Activated CD8-positive, alpha-beta memory T cell treated with anti-CD3 and anti-CD28 coated beads for 48 hours (primary cell): ENCODE measurements at places on chromosomes 16 and 17.

GRCh38 chr17:35028531-35029262 is 34.8 kb downstream of the RFFL start:
- DNase-seq, result no peak

GRCh38 chr17:1275962-1276736 is 3.3 kb upstream of the TRARG1 start:
- peak; percentile 60 for DNase-seq

GRCh38 chr16:85420501-85421337 is 192.4 kb upstream of the GSE1 start:
- DNase-seq, result peak; percentile 50

DNA sequence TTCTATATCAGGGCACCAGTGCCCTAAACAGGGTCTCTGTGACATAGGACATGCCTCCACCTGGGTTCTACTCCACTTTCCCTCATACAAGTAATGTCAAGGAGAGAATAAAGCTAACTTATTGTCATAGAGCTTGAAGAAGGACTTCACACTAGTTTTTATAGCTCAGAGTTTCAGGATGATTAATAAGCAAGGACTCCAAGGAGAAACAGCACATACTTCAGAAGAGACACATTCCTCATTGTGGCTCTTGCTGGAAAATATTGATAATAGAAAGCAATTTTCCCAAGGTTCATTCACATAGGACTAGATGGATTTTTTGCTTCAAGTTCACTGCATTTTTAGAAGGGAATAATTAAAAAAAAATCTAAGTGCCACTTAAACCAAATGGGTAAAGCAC is 133.3 kb downstream of the CA10 start:
- no peak for DNase-seq

DNA sequence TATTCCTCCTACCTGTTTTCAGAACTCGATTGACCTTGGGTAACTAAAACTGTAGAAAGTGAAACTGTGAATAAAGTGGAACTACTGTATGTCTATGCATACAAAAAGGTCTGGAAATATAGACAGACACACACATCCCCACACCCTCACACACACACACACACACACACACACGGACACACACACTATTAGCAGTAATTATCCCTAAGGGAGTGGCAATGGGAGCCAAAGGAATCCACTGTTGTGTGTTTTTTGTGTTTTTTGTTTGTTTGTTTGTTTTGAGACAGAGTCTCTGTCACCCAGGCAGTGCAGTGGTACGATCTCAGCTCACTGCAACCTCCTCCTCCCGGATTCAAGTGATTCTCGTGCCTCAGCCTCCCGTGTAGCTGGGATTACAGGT is 26.6 kb upstream of the SRCIN1 start:
- no peak for DNase-seq

DNA sequence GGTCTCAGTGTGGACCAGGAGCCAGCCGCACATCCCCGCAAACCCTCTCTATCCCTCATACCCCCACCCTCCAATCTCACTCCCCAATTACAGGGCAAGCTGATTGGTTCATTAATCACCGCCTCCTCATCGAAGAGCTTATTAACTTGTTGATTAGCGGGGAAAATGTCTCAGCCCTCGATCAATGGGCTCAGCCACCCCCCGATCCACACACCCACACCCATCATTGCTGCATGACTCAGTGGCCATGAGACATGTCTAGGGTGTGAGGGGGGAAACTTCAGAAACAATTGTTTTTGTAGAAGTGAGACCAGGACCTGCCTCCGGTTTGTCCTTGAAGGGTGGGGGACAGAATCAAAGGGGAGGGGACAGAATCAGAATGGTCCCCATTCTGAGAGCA is 2.5 kb upstream of the PYY start:
- no peak for DNase-seq

GRCh38 chr16:7861891-7862582 is 529.4 kb downstream of the RBFOX1 start:
- DNase-seq, result no peak

DNA sequence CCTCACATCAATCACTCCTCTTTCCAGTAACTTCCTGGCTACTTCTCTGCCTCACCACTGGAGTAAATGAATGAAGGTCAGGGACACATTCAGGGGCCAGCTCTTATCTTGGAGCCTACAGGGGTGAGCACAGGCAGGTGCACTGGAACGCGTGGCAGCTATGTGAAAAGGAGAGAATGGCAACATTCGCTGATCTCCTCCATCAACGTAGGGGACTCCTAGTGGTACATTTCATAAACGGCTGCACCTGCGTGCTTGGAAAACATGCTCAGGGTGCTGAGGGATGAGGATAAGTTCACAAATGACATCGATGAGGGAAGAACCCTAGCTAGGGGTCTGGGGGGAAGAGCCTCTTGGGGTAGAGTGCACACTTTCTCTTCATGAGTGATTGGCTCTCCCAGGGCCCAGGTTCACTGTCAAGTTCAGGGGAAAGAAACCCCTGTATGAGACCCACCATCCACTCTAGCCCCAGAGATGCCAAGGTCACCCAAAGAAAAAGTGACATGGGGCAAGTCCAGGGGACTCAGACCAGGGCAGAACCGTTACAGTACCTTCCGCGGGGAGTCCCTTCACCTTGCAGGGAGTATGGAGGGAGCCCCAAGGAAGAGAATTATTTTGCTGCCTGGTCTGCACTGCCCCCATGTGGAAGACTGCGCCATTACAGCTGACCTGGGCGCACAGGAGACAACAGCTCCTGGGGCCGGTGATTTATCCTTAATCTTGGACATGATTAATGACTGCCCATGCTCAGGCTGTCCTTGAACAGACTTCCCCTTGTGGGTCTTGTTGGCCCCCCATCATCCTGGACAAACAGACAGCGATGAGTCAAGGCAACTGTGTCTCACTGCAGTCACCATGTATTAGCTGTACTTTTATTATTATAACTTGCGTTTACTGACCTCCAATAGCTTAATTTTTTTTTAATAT is 30.1 kb downstream of the VAC14 start:
- DNase-seq, result peak; percentile 23

DNA sequence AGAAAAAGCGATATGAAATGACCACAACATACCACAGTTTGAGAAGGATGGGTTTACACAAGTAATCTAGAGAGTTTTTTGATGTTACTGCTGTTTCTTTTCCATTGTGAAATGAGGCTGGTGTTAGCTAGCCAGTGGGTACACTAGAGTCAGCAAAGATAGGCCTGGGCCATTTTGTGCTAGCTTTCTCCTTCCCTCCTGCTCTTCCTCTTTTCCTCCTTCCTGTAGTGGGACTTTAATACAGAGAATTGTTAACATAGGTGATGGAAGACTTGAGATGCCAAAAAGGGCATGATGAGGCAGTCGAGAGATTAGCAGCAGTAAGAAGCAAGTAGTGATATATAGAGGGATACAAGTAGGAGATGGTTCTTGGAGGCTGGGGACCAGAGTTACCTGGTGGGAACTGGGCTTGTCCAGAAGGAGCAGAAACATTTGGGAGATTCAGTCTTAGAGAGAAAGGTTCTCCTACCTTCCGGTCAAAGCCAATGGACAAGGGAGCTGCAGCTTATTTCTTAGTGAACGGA is 7.7 kb downstream of the NSRP1 start:
- no peak for DNase-seq

- DNase-seq, result no peak
These were observed 178.4 kb downstream of the C16orf95 start for GRCh38 chr16:87138738-87139267.

- no peak for DNase-seq
These were observed 28.9 kb downstream of the WFDC1 start for GRCh38 chr16:84323606-84324005.

- no peak for DNase-seq
These were observed 1.0 kb downstream of the NECAB2 start for GRCh38 chr16:83968891-83969649.

- no peak for DNase-seq
These were observed 73.5 kb downstream of the GP2 start for GRCh38 chr16:20253825-20254224.

DNA sequence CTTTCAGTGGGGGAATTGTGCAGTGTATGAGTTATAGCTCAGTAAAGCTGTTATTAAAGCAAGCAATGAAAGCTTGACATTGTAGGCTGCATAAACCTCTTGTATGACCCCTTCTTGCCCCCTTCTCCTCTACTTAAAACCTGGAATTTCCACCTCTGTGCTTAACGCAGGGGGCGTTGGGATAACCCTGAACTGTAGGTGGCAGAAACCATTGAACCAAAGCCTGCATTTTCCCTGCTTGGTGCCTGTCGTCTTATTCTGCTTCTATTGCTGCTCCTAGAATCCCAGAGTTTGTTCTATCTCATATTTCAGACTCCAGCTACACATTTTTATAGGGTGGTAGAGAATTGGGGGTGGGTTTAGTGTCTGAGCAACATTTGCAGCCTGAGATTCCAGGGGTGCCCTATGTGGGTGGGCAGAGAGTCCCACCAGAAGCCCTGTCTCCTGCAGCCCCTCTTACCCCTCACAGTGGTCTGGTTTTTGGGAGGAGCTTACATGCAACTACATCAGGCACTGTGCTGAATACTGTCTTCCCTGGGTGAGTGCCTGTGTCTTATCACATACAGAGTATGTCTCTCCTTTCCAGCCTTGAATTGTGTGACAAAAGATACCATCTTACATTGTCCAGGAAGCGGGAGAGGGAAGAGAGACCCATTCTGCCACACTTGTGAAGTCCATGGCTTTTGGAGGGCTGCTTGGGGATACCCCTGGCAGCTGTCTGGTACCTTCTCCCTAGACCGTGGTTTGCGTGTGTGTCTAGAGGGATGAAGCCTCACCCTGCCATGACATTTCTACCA is 407.7 kb upstream of the EEF2KMT start:
- no peak for DNase-seq

GRCh38 chr17:42132941-42133340 is 10.3 kb downstream of the HSPB9 start:
- DNase-seq, result no peak

GRCh38 chr16:49806446-49806845 is 49.5 kb downstream of the ZNF423 start:
- no peak for DNase-seq

DNA sequence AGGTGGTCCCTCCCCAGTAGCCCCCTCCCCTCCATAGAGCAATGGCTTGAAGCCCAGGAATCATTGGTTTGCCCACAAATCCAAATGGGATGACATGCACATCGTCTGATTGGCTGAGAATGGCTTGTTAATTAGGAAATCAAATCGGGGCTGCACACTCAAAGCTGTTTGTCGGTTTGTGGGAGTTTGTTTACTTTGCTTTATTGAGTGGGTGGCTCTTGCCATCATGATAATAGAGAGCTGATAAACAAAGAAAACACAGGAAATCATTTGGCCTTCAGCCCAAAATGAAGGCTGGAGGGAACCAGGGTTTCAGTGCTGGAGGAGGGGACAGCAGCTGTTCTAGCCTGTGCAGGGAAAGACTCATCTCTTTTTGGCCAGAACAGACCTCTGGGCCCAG is 316.3 kb downstream of the CBLN1 start:
- no peak for DNase-seq
